ENCODE measurements at places on chromosomes 6 and 20. TPM values are rescaled to one million over a fixed set of nuclear protein-coding genes. Genes with fewer than 3 reads are reported as not detected.

The UNC93A gene
- not detected for polyA plus RNA-seq

The ZNF165 gene
- not detected for polyA plus RNA-seq

DNA sequence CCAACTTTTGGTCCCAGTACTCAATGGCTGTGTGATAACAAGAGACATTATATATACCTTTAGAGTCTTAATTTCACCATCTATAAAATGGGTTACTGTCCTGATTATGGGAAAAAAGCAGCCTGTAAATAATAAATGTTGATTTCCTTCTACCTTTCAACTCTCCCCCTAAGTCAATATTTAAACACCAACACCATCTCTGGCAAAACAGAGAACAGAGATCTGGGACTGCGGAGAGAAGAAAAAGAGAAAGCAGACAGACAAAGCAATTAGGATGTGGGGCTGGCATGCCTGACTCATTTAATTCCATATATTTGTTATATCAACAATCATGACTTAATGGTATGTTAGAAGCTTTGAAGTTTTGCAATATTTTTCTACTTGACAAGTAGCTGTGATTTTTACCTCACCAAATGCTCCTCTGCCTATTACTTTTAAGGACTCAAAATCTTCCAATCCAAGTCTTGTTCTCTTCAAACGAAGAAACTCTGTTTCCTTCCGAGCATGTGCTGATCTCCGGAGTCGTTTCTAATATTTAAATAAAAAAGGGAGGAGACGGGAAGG lies 23.3 kb downstream of the STK38 start:
- no peak for DNase-seq

DNA sequence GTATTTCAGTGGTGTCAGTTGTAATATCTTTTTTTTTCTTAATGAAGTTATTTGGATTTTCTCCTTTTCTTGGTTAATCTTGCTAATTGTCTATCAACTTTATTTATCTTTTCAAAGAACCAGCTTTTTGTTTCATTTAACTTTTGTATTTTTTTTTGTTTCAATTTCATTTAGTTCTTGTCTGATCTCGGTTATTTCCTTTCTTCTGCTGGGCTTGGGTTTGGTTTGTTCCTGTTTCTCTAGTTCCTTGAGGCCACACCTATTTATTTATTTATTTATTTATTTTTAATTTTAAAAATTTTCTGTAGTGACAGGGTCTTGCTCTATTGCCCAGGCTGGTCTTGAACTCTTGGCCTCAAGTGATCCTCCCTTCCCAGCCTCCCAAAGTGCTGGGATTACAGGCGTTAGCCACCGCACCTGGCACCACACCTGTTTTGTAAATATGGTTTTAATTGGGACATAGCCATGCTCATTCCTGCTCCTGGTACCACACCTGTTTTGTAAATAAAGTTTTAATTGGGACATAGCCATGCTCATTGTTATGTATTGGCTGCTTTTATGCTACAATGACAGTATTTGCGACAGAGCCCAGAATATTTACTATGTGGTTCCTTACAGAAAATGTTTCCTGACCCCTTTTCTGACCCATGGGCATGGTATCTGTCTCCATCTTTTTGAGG lies 22.2 kb downstream of the KDM1B start:
- DNase-seq: no peak

The WASF1 gene
- polyA plus RNA-seq: not detected

DNA sequence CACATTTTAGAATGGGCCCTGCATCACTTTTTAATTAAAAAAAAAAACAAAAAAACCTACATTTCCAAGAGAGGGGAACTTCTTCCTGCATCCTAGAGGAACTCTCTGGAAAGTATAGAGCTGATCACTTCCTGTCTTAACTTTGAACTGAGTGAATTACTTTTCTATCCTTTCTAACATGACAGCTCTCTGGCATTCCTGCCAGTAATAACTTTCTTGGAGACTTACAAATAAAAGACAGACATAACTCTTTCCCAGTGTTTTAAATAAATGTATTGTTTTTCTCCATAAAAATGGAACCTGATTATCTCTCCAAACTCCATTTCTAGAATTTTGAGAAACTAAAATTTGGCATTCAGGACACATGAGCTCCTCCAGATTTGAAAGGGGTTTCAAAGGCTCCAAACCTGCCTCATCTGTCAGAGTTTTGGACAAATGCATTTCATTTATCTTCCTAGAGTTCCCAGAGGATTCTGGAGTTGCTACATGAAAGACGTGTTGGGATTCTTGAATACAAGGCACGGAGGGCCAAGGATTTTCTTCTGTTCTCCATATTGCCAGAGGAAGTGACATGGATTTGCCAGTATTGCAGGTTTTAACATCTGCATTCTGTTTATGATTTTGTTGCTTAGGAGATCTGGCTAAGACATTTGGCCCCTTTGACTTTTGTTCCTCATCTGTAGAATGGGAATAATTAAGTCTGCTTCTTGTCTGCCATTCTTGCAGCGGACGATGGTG lies 2.0 kb upstream of the SMOC2 start:
- no peak for DNase-seq

The TAF4 gene
- 0.83 TPM for polyA plus RNA-seq

The RHAG gene
- polyA plus RNA-seq: not detected

GRCh38 chr20:17969884-17970409 lies 1.1 kb downstream of the MGME1 start:
- peak; percentile 37 for DNase-seq

Measured in CD4-positive, CD25-positive, alpha-beta regulatory T cell (primary cell).